Urothelium cell line (cell line): ENCODE measurements at places on chromosomes 4 and X.

DNA sequence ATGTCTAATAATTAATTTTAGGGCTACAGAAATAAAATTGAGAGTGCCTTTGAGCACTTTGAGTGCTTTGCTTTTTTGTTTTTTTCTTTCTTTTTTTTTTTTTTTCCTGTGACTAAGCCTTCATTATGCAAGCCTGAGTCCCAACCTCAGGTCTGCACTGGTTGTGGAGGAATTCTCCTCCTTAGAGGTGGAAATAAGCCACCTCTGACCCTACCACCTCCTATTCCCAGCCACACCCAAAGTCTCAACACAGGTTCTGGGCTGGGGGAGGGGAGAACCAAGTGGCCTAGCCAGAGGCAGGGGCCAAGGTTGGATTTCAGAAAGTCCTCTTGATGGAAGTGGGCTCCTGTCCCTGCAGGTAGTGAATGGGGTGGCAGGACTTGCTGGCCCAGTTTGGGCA is 180.2 kb downstream of the ARAP2 start:
- DNase-seq = no peak

- DNase-seq = no peak
These were observed 25.1 kb downstream of the OCRL start for GRCh38 chrX:129565046-129565650.

GRCh38 chr4:117986321-117986720 is 48.0 kb upstream of the NDST3 start:
- DNase-seq = no peak

DNA sequence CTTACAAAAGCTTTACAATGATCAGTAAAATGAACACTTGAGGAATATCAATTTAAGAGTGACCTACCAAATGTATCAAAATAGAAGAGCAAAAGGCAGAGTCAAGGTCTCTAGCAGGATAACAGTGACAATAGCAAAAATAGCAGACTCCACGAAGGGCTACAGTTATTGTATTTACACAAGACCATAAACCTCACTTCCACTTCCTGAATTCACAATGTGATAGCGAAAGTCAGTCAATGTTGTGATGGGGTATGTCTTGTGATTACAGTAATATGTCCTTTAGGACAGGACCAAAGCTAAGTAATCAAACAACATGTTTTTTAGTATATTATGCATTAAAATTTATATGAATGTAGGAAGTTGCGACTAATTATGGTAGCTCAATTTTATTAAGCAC is 139.6 kb downstream of the IQCM start:
- DNase-seq = no peak

DNA sequence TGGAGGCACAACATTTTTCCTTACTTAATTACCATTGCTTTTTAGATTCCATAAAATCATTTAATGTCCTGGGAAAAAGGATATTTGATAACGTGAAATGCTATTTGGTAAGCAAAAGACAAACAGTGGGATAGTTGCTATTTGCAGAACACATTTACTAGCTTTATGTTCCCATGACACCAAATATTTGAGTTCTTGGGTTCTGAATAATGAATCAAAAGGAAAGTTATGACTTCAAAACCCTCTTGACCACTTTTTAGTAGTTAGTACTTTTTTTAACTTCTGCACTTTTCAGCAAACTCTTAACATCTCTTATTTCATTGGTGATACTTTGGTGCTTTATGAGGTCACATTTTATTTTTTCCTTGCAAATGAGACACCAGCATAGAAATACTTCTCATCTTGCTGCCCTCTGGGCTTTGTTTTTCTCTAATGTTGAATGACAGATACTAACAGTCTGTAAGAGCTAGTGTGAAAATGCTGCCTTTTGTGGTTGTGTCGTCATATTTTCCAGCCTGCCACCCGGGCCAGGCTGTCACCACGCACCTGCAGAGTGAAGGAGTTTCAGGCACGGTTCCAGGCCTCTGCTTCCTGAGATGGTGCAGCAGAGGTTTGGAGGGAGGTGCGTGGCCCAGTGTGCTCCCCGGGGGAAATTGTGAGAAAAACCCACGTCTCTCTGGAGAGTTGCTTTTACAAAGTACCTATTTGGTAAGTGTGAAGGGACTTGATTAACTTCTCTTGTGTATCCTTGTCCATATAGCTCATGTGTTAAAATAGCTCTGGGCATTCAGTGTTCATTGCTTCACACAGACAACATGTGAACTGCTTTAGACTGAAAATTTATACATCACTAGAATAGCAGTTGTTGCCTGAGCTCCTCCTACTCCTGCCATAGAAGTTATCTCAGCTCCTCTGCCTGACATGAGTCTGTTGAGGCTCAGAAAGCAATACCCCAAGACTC is 34.7 kb downstream of the MSL3 start:
- peak; percentile 7 for DNase-seq

- no peak for DNase-seq
These were observed 141.2 kb downstream of the PDGFC start for GRCh38 chr4:156830351-156830750.

DNA sequence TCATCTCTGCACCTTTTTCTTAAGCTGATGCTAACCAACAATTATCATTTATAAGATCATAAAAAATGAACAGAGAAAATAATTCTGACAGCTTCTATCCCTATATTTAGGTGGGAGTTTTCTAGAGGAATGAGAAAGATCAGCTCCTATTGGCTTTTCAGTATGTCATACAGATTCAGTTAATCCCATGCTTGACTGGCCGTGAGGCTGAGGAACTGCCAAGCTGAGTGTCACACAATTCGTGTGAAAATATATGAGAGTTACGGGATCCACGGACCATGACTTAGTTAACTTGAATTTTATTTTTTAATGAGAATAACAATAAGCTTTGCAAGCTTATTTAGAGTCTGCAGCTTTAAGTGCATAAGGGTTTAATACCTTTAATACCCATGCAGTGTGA is 37.5 kb downstream of the PHEX start:
- no peak for DNase-seq

DNA sequence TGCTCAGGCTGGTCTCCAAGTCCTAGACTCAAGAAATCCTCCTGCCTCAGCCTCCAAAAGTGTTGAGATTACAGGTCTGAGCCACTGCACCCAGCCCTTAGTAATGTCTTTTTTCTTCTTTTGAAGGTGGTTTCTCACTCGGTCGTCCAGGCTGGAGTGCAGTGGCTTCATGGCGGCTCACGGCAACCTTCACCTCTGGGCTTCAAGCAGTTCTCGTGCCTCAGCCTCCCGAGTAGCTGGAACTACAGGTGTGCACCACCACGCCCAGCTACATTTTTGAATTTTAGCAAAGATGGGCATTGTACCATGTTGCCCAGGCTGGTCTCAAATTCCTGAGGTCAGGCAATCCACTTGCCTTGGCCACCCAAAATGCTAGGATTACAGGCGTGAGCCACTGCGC is 32.3 kb upstream of the ASMTL start:
- DNase-seq = no peak
